HT1080 (cell line): ENCODE measurements at places on chromosomes 12 and 14.

DNA sequence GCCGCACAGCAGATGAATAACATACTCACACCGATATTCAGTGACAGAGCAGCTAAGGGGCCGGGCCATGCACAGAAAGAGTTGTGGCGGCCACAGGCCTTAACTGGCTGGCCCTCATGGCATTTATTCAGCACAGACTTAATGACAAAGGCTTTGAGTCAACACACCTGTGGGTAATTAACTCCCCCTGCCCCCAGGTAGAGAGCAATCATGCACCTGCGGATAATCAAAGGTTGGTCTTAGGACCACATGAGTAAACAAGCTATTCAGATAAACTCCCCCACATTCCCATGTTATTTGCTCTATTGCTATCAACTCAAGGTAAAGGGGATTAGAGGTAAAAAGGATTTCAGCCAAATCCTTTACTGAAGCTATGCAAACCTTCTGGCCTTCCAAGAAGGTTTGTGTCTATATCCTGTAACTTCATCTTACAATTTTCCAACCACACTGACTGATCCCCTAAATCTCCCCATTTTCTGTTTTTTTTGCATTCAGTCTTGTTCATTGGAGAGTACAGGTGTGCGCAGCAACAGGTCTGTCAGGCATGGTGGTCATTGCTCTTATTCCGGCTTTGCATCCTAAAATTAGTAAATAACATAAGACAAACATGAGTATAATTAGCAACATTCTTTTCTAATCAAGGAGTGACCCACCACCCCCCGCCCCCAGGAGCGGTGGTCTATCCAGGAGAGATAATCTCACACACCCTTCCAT is 16.9 kb upstream of the BLTP3B start:
- DNase-seq, result no peak

GRCh38 chr14:52235866-52236510 is 31.5 kb upstream of the PTGDR start:
- no peak for DNase-seq

- no peak for DNase-seq
Observed at GRCh38 chr12:3155702-3156370, 78.7 kb downstream of the TSPAN9 start.

GRCh38 chr12:115320967-115321366 is 637.0 kb upstream of the TBX3 start:
- DNase-seq, result no peak

- no peak for DNase-seq
Observed at GRCh38 chr14:76497550-76498462, 121.9 kb downstream of the ESRRB start.

GRCh38 chr12:79174626-79175025 is 310.1 kb downstream of the SYT1 start:
- DNase-seq, result peak; percentile 21

DNA sequence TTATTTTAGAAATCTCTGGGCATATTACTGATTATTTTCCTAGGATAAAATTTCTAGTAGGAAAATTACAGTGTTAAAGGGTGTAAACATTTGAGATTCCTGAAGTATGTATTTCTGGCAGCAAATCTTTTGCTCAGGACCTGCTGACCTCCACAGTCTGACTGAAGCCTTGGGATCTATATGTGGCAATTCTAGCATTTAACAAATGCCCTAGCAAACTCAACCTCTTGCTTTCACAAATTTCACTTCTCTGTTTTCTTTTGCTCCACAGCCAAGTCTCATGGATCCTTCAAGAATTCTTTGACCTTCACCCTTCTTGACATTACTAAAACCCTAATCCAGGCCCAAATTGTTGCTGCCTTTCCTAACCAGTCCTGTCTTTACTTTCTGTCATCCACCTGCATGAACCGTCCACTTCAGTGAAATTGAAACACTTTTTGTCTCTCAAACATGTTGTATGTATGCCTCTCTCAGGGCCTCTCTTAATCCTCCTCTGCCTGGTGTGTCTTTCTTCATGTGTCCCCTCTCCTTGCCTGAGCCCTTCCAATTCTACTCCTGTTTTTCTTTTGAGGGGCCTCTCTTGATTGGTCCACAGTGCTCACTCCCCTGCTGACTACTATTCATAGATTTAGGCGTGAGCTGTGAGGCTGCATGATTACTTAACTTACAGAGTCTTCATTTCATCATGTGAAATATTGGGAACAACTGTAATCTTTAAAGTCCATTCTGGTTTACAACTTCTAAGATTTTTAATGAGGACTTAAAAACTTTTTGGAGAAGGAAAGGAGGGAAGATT is 5.1 kb upstream of the DYRK4 start:
- no peak for DNase-seq

GRCh38 chr14:62934439-62934838 is 110.8 kb downstream of the KCNH5 start:
- DNase-seq, result no peak

- DNase-seq, result no peak
Observed at GRCh38 chr12:124754949-124755800, 108.5 kb downstream of the SCARB1 start.

GRCh38 chr12:47102845-47103651 is 23.3 kb upstream of the AMIGO2 start:
- no peak for DNase-seq

- peak; percentile 93 for DNase-seq
Observed at GRCh38 chr14:61662437-61663311, 32.6 kb upstream of the HIF1A start.

GRCh38 chr14:76050797-76051392 is 65.3 kb downstream of the IFT43 start:
- DNase-seq, result peak; percentile 48

DNA sequence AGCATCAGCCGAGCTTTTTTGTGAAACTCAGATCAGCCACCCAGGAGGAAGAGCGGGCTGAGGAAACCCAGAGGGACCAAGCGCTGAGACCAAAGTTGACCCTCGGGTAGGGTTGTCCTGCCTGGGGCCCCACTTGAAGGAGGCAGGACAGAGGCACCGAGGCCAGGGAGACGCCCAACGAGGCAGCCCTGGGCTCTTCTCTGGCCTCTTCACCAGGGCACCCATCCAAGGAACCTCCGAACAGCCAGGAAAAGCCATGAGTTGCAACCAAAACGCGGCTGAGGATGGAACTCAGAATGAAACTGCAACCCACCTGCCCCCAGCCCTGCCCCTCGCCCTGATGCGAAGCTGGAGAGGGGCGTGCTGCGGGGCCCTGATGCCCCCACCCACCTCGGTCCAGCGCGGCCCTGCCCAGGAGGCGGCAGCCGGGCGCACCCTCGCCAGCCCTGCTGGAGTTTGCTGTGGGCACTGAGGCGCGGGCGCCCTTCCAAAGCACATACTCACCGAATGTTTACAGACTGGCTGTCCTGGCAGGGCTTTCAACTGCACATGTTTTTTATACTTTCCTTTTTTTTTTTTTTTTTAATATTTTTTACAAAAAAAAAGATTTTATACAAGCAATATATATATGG is 41.9 kb downstream of the JDP2 start:
- DNase-seq, result no peak

DNA sequence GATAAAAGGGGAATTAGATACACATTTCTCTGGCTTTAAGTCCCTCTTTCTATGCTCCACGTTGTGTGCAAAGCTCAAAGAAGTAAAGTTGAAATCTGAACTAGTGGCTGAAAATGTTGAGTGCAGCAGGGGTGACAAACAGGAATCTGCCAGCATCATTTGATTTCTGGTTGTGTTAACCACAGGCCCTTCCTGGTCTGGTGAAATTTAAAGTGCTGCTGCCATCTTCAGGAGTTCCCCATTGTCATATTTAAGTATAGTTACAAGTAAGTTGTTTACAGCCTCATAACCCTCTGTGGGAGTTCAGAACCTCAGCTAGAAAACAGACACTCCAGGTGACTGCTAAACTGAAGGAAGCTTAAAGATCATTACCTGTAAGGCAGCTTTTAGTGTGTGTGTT is 90.9 kb upstream of the CCDC196 start:
- DNase-seq, result no peak

- peak; percentile 37 for DNase-seq
Observed at GRCh38 chr14:63164108-63164683, 40.0 kb upstream of the RHOJ start.

DNA sequence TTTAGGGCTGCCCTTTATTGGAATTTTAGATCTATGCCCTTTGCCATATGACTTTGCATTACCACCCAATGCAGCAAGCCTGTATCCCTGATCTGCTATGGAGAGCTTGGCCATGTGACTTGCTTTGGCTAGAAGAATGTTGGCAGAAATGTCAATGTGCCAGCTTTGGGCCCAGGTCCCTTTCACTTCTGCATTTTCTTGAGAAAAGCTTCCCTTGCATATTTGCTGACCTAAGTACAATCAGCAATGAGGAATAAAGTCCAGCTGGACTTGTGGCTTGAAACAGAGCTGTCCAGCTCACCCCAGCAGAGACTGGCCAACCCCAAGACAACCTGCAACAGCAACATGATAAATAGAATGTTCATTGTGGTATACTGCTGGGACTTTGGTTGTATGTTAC is 135.9 kb downstream of the PAH start:
- DNase-seq, result no peak

GRCh38 chr12:30416631-30417030 is 279.0 kb downstream of the IPO8 start:
- DNase-seq, result no peak
